Stimulated activated CD8-positive, alpha-beta memory T cell treated with anti-CD3 and anti-CD28 coated beads, Interleukin-15, amount 100 ng/mL, for 4 hours (primary cell): ENCODE measurements at places on chromosomes 12 and 14.

- no peak for DNase-seq
Measured at GRCh38 chr12:33115716-33116115, 219.1 kb upstream of the PKP2 start.

DNA sequence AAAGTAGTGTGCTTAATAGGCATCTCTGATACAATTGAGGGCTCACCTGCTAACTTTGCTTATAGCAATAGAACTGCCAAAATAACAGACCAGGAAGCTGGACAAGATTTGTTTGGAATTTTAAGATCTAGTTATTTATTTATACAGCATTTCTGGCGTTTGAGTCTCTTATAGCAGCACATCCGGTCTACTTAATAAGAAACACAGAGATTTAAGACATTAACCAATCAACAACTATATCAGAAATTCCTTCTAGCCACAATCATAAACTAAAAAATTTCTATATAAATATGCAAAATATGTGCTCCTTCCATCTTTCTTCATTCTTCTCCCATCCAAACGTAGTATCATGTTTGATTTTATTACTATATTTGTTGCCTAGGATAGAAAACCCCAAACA lies 2.6 kb downstream of the RTN1 start:
- DNase-seq = no peak

DNA sequence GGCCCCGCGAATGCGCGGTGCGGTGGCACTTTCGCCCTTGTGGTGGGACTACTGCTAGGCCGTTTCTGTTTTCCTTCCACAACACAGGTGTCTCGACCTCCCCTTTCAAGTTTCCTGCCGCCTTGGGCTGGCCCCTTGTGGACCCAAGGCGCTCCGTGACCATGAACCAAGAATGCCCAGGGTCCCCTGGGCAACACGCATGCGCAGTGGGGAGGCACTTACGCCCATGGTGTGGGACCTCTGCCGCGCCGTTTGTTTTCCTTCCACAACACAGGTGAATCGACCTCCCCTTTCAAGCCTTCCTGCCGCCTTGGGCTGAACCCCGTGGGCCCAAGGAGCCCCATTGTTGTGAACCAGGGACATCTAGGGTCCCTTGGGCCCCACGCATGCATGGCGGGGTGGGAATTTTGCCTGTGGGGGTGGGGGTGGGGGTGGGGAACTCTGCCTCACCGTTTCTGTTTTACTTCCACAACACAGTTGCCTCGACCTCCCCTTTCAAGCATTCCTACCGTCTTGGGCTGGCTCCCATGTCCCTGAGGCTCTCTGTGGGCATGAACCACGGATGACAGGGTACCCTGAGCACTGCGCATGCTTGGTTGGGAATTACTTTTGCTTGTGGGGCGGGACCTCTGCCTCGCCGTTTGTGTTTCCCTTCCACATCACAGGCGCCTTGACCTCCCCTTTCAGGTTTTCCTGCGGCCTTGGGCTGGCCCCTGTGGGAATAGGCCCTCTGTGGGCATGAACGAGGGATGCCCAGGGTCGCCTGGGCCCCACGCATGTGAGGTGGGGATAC lies 355.1 kb downstream of the ALG10 start:
- DNase-seq = no peak

GRCh38 chr14:100243020-100243419 lies 4.1 kb downstream of the YY1 start:
- DNase-seq = no peak

DNA sequence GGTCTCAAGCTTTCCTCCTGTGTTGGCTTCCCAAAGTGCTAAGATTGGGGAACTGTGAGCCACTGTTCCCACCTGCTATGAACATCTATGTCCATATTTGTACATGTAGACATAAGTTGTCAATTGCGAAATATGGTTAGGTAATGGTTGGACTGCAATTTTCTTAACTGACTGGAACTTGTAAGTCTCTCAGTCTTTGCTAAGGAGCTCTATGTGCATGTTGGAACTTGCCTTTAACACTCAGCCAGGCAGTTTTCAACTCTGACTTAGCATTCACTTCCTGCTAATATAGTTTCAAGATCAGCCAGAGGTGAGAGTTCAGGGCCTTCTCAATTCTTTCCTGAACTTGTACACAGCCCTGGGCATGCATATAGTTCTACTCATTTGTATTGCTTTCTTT lies 44.5 kb upstream of the EEA1 start:
- DNase-seq = no peak

DNA sequence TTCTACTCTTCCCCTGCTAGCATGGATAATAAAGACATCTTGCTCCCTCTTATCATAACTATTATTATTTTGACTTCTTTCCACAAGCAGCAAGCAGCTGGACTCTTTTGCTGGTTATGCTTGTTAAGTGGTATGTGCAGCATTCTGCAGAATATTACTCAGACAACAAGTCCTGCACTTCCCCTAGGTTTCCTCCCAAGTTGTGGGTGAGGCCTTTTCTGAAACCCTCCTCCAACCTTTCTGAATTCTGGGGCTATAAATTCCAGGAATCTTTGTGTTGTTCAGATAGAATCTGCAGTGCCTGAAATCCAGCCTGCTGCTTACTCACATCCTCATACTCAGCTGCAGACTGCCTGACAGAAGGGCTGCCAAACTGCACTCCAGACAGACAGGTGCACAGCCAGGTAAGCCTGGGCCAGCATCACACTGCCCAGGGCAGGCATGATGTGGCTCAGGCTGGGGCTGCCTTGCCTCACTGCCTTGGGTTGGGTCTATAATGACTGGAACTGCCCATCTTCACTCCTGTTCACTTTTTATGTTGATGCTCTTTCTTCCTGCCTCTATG lies 6.2 kb upstream of the DHRS2 start:
- no peak for DNase-seq

GRCh38 chr14:20934148-20934762 lies 21.0 kb upstream of the RNASE2 start:
- DNase-seq = no peak
